ENCODE measurements at places on chromosomes 11 and 22.

- DNase-seq: no peak
These were observed 275.3 kb downstream of the ETS1 start for GRCh38 chr11:128311742-128312719.

DNA sequence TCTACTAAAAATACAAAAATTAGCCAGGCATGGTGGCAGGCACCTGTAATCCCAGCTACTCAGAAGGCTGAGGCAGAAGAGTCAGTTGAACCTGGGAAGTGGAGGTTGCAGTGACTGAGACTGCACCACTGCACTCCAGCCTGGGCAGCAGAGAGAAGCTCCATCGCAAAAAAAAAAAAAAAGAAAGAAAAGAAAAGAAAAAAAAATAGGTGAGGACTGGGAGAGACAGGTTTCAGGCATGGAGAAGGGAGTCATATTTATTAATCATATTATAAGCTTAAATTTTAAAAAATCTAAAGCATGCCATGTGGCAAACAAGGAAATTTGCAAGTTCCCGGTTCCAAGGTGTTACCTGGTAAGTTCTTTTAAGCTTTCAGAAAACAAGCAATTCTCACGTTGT lies at the start of gene APOL5:
TSS of gene APOL5 (plus strand) at position 301 of the 400 bp plus-strand sequence. CDS start at position 301, 0 bp downstream.
- no peak for DNase-seq

DNA sequence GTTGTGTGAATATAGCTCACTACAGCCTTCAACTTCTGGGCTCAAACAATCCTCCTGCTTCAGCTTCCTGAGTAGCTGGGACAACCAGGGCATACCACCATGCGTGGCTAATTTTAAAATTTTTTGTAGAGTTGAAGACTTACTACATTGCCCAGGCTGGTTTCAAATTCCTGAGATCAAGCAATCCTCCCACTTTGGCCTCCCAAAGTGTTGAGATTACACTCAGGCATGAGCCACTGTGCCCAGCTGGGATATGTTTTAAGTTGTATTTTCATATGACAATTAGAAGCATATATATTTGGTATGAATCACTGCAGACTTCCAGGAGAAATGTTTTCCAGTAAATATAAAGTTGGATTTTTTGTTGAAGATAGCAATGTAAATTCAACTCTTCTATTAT lies 15.4 kb downstream of the DDX10 start:
- DNase-seq: no peak

DNA sequence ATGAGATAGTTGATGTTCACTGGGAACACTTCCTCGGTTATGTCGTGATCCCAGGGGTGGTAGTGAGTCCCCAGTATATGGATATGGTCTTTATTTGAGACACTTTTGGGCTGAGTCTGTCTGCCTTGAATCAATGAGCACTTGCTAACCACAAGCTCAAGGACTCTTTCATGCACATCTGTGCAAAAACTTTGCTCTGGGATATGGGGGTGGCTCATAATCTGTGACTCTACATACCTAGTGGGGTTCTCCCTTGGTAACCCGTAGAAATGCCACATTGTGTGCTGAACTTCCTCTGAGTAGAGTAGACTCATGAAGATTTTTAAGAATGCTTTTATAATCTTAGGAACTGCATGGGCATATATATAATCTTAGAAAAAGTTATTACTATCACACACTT lies 69.3 kb downstream of the SWAP70 start:
- DNase-seq: no peak

DNA sequence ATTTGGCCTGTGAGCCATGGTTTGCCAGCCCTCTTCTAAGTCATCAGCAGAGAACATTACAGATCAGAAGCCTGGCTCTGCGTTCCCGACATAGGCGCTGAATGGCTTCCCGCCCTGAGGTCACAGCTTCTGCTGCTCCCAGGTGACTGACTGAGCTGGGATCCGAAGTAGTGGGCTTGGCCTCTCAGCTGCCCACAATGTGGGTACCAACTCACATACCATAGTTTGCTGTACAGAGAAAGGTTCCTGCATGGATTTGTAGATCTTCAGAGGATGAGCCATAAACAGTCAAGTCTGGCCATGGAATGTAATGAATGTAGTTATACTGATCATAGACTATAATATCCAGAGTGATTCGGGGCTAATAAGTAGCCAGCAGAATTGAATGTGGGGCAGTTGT lies 42.6 kb downstream of the TEAD1 start:
- DNase-seq: no peak

Measured in DMS79 (cell line).